CD8-positive, alpha-beta memory T cell (primary cell): ENCODE measurements at places on chromosomes 7 and 10. TPM values are rescaled to one million over a fixed set of nuclear protein-coding genes. Genes with fewer than 3 reads are reported as not detected.

Gene ANKIB1
- total RNA-seq = 44.7 TPM

- no peak overlapping the region for H3K27ac ChIP-seq
- H3K4me3 ChIP-seq = no peak overlapping the region
- H3K27me3 ChIP-seq = no peaks in the 10 kb centered on the region
- no peaks in the 10 kb centered on the region for H3K4me1 ChIP-seq
- DNase-seq = no peak
Observed at GRCh38 chr7:130673066-130673465, 4.5 kb upstream of the COPG2 start.

GRCh38 chr10:24153031-24153430, 55.9 kb upstream of the KIAA1217 start:
- no peak for DNase-seq
- H3K4me3 ChIP-seq = no peak overlapping the region
- no peaks in the 10 kb centered on the region for H3K27me3 ChIP-seq

- peaks cover 29% of the 10 kb centered on the region for H3K36me3 ChIP-seq
- peaks cover 98% of the 10 kb centered on the region for H3K4me1 ChIP-seq
- DNase-seq = no peak
- peak overlapping the region; percentile 69 for H3K27ac ChIP-seq
- H3K27me3 ChIP-seq = no peaks in the 10 kb centered on the region
Observed at GRCh38 chr10:11177381-11177780, 159.7 kb downstream of the CELF2 start.

- no peaks in the 10 kb centered on the region for H3K4me1 ChIP-seq
- H3K27ac ChIP-seq = no peak overlapping the region
- no peaks in the 10 kb centered on the region for H3K27me3 ChIP-seq
- no peaks in the 10 kb centered on the region for H3K36me3 ChIP-seq
- no peak for DNase-seq
Observed at GRCh38 chr7:112067632-112068540, 138.3 kb downstream of the DOCK4 start.
